H4 (cell line): ENCODE measurements at places on chromosomes 1 and 21.
A peak's percentile ranks its signal among the peaks of the same experiment; 100 is the strongest.

- no peak for DNase-seq
Measured at GRCh38 chr1:53710584-53710983, 28.4 kb downstream of the GLIS1 start.

GRCh38 chr1:24526940-24527542 lies 24.4 kb downstream of the RCAN3 start:
- DNase-seq: no peak

DNA sequence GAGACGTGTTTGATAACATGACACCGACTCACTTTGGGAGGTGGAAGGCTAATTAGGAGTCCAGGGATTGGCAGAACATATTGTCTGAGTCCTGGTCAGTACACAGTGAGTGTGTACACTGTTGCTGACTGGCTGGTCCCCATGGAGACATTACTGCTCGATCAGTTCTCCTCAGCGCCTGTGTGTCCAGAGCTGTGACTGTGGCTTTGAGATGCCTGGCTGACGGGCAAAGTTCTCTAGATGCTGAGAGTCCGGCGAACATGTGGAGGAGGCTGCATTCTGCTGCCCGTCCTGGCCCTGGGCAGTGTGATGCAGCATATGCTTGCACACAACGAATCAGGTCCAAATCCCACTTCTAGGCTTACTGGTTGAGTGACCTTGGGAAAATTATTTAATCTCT lies 280.1 kb upstream of the ST6GALNAC5 start:
- no peak for DNase-seq

DNA sequence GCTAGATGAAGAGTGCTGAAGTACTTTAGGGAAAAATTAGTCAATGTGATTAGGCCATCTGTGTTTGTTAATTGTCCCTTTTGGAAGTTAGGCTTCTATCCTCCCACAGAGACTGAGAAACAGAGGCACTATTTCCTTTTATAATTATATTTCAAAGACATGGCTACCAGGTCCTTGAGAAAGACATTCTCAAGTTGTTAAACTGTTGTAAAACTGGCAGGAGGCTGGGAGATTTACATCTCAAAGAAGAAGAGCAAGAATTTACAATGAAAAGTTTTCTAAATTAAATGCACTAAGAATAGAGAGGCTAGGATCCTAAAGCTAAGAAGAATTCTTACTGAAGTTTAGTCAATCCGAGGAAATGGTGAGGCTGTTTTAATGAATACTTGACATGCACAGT lies 74.0 kb upstream of the BRINP3 start:
- no peak for DNase-seq

GRCh38 chr1:223242971-223243370 lies 99.9 kb upstream of the TLR5 start:
- DNase-seq: no peak

DNA sequence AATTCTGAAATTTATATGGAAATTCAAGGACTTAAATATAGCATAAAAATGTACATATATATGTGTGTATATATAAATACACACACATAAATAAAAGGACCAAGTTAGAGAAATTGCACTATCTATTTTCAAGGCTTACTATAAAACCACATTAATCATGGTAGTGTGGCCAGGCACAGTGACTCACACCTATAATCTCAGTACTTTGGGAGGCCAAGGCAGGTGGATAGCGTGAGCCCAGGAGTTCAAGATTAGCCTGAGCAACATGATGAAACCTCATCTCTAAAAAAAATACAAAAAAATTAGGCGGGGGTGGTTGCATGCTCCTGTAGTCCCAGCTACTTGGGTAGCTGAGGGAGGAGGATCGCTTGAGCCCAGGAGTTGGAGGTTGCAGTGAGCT lies 171.4 kb upstream of the GORAB start:
- DNase-seq: no peak

DNA sequence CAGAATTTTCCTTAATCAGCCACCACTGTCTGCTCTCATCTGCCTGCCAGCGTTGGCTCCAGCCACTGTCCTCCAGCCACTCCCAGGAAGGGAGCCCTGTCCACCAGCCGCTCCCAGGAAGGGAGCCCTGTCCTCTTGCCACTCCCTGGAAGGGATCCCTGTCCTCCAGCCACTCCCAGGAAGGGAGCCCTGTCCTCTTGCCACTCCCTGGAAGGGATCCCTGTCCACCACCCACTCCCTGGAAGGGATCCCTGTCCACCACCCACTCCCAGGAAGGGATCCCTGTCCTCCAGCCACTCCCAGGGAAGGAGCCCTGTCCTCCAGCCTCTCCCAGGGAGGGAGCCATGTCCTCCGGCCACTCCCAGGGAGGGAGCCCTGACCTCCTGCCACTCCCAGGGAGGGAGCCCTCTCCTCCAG lies 726.5 kb downstream of the PTPRU start:
- DNase-seq: no peak

DNA sequence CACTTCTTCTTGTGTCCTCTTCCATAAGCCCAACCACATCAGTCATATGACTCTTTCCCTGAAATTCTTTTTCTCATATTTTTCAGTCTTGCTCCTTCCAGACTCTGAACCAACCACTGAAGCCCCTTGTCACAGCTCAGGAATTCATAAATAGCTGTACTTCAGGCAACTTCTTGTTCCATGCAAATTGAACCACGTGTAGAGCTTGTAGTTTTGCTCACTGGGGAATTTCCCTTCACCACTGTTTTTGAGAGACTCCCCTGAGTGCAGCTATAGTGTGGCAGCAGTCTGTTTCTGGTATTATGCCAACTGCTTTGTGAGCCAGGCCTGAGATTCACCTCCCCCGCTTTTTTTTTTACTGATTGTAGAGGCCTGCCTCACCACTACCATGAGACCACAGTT lies 150.3 kb upstream of the SPAG17 start:
- DNase-seq: peak; percentile 34

GRCh38 chr1:198563583-198563982 lies 23.1 kb upstream of the ATP6V1G3 start:
- no peak for DNase-seq

DNA sequence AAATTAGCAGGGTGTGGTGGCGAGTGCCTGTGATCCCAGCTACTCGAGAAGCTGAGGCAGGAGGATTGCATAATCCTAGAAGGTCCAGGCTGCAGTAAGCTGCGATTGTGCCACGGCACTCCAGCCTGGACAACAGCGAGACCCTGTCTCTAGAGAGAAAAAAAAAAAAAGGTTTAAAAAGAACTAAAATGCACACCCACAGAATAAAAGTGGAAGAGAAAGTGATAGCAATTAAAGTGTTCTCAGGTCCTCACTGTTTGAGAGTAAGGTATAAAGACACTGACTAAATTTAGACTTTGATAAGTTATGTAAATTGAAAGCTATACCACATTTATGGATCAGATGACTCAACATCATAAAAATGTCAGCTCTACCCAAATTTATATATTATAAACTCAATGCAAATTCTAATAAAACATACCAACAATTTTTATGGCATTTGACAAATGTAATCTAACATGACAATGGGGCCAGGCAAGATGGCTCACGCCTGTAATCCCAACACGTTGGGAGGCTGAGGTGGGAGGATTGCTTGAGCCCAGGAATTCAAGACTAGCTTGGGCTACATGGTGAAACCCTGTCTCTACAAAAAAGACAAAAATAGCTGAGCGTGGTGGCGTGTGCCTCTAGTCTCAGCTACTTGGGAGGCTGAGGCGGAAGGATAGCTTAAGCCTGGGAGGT lies 11.8 kb downstream of the ZBTB17 start:
- no peak for DNase-seq

- no peak for DNase-seq
Measured at GRCh38 chr1:68107771-68108170, 57.3 kb upstream of the DIRAS3 start.

DNA sequence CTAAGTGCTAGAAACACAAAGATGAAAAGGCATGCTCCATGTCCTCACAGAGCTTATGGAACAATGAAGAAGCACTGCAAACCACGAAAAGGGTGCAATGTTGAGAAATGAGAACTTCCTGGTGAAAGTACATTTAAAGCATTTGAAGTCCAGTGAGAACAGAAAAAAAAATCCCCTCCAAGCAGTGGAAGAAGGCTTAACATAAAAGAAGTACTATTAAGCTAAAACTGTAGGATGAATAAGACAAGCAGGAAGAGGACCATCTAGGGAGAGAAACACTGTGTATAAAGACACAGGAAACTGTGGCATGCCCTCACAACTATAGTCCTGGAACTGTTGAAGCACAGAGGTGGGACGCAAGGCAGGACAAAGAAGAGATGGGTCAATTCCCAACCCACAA lies 10.0 kb downstream of the TP53BP2 start:
- DNase-seq: no peak

DNA sequence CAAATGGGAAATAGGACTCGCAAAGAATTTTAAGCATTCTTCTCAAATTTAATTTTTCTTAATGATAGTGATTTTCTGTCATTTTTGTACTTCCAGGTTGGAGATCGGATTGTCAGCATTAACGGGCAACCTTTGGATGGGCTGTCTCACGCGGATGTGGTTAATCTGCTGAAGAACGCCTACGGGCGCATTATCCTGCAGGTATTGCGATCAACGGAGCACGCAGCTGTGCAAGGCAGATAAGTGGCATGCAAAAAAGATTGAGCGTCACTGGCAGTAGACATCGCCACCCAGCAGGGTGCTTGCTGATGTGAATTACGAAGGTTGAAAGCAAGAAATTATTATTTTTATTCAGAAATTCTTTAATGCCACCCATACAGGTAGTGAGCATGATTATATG lies 65.9 kb upstream of the L1TD1 start:
- DNase-seq: no peak

- DNase-seq: no peak
Measured at GRCh38 chr21:26519142-26519541, 53.9 kb downstream of the CYYR1 start.

GRCh38 chr1:60280256-60280655 lies 206.7 kb upstream of the C1orf87 start:
- no peak for DNase-seq

DNA sequence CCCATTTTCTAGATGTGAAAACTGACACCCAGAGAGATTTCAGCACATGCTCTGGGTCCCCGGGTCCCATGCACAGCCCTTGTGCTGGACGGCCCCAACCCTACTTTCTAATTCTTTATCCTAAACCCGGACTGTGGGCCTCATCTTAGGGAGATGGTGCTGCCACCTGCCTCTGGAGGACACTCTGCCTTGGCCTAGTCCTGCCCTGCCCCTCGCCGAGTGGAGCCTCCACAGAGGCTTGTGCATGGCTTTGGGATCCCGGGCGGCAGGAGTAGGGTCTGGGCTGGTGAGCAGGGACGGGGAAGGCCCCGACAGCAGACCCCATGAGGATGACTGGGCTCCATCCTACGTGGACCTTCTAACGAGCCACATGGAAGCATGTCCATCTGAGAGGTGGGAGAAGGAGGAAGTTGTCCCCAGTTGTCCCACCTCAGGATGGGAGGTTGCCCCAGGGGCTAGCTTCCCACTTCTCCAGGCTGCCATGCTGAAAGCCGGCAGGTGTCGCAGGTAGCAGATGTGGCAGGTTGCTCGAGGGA lies 12.4 kb downstream of the MX2 start:
- no peak for DNase-seq

- no peak for DNase-seq
Measured at GRCh38 chr1:231236208-231236591, 4.8 kb upstream of the GNPAT start.

- DNase-seq: no peak
Measured at GRCh38 chr1:206693592-206693991, 8.9 kb downstream of the MAPKAPK2 start.

- DNase-seq: no peak
Measured at GRCh38 chr1:241713316-241713715, 61.2 kb downstream of the WDR64 start.

DNA sequence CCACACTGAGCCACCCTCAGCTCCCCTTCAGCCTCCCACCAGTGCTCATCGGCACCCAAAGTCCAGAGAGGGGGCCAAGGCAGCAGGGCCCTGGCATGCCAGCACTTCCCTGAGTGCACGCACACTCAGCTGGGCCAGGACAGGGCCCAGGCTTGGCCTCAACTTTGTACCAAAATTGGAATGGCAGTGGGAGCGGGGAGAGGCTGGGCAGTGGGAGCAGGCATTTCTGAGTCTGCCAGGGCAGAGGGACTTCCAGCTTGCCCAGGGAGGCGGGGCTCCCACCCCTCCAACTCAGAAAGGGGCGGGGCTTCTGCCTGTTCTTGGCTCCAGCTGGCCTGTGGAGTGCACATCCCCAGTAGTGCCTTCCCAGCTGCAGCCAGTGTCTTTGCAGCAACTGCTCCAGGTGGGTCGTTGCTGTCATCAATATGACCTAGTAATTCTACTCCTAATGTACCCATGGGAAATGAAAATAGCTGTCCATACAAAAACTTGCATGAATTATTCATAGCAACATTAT lies 10.3 kb upstream of the SNX7 start:
- DNase-seq: no peak

- no peak for DNase-seq
Measured at GRCh38 chr1:170580636-170581440, 48.9 kb downstream of the GORAB start.

- no peak for DNase-seq
Measured at GRCh38 chr1:248837045-248837780, 811 bp upstream of the ZNF672 start.

- DNase-seq: no peak
Measured at GRCh38 chr1:29675481-29676263, 439.4 kb downstream of the PTPRU start.

DNA sequence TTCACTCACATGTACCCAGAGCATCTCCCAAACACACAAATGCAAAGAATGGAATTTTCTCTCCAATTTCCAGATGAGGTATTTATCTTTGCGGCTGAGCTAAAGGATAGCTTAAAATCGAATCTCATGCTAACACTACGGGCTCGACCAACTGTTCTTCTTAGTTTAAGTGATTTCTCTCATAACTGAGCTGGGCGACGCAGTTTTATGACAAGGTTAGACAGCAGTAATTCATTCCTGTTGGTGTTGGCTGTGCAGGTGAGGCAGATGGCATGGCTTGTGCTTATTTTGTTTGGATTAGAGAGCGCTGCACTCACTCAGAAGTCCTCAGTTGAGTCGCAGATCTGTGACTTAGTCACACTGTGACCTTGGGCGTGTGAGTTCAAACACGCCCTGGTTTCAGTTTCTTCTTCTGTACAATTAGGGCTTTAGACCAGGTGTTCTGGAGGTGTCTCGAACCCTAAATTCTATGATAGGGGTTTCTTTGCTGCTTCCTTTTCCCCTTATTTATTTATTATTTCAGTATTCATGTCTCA lies 41.5 kb upstream of the MRPS6 start:
- no peak for DNase-seq
